ENCODE measurements at places on chromosomes 11 and 22. TPM values are rescaled to one million over a fixed set of nuclear protein-coding genes. Genes with fewer than 3 reads are reported as not detected.

Gene KRTAP5-10
- total RNA-seq = not detected

Gene SNX32
- not detected for total RNA-seq

Gene HEPHL1
- not detected for total RNA-seq

Gene KIAA1671
- 18.2 TPM for total RNA-seq

Gene OR8A1
- not detected for total RNA-seq

All from left cardiac atrium (tissue), 4 donors.